Aorta (tissue), 5 donors: ENCODE measurements at places on chromosomes 6 and 20. TPM values are rescaled to one million over a fixed set of nuclear protein-coding genes. Genes with fewer than 3 reads are reported as not detected.

- DNase-seq = no peak
Measured at GRCh38 chr6:100296810-100297544, 167.7 kb downstream of the SIM1 start.

PGK2 gene
- not detected for total RNA-seq

MUC22 gene
- not detected for total RNA-seq

POM121L2 gene
- not detected for total RNA-seq

DNA sequence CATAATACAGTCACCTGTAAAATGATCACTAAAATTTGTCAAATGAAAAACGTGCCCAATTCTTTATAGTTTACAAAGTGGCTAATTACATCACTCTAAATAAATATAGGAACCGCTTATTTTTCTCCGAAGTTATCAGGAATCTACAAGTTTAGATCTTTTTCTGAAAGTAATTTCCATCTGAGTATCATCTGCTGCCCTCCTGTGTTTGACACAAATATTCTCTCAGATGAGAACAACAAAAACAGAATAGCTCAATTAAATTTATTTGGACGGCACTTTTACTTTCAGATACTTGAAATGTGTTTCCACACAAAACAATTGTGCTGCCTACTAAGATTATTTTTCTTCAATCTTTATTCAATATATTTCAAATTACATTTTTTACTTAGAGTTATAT, 5.0 kb downstream of the SF3B5 start:
- DNase-seq = no peak

DNA sequence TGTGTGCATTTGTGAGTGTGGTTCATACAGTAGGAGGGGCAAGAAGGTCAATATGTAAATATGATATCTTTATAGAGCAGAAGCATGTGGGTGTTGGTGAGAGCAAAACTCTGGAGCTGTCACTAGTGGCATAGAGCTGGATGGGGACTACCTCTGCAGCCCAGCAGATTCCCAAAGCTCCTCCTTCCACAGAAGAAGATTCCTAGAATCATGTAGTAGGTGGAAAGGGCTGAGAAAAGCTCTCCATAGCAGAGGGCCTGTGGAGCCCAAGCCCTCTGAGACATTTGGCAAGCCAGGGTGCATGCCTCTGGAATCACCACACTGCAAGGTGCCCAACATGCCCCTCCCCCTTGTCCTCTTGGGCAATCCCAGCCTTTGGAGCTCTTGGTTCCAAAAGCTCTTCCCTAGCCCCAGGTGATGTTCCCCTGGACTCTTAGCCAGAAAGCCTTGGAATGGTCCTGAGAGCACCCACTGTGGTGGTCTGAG, 233.2 kb downstream of the LRFN2 start:
- no peak for DNase-seq

HLA-DRB1 gene
- total RNA-seq = 157 TPM

EPHA7 gene
- total RNA-seq = 0.75 TPM

HRH3 gene
- not detected for total RNA-seq

PGC gene
- 0.33 TPM for total RNA-seq

FAM217A gene
- not detected for total RNA-seq

GPX5 gene
- total RNA-seq = not detected

DNA sequence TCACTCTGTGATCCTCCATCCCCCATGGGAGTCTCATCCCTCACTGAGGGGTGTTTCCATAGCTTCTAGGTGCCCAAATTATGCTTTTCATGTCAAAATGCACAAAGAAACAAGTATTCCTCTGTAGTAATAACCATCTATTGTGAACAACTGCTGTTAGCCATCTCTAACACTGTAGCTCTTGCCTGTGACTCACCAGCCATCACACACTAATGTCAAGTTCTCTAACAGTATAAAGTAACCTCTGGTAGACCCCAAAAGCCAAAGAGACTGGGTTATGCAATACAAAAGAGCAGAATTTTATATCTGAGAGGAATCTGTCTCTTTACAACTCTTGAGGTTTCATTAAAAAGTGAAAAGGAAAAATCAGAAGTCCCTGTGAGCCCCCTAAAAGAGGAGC, 25.4 kb upstream of the IYD start:
- DNase-seq = no peak

MTFR2 gene
- total RNA-seq = 0.60 TPM

DNA sequence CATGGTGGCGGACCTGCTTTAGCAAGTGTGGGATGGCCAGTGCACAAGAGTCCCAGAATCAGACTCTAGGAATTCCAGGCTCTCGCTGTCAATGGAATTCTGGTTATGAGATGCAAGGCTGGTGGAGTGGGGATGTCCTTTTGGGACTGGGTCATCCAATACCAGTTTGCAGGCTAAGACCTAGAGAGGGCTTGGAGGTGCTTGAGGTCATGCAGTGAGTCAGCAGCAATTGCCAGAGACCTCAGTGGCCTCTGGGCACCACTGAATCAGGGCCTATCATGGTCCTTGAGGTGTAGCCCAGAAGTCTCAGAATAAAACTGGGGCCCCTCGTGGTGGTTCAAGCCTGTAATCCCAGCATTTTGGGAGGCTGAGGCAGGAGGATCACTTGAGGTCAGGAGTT, 1.4 kb upstream of the SCRT2 start:
- DNase-seq = no peak

ZFAND3 gene
- total RNA-seq = 86.0 TPM

DNA sequence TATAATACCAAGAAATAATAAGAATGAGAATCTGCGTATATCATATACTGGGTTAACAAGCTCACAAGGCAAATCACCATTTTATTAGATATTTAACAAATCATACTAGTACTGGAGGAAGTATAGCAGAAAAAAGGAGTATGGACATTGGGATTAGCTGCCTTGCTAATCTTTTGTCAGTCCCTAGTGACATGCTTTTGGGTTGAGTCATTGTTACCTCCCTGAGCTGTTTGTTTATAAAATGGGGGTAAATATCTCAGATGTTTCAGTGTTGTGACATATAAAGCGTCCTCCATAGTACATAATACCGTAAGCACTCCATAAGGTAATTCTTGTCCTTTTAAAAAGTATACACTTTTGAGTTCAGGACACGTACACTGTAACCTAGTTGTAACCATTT, 107.0 kb downstream of the ESR1 start:
- DNase-seq = no peak
